ENCODE measurements at places on chromosomes 6 and 20. TPM values are rescaled to one million over a fixed set of nuclear protein-coding genes. Genes with fewer than 3 reads are reported as not detected.

DNA sequence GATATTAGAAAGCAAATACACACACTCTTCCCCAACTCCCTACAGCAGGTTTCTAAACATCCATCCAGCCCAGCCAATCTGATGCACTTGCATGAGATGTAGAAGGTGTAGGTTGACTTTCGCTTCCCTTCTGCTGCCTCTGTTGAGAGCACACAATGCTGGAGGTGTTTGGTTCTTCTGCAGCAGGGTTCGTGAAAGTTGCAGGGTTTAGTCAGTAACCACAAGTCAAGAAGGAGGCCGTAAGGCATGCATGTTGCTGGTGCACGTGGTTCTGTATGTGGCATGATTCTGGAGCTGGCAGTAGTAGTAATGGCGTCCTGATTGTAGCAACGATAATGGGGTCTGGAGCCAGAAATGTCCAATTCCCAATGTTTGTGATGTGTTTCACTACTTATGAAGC, 53.0 kb downstream of the DEK start:
- no peak for DNase-seq

- peak; percentile 47 for DNase-seq
Measured at GRCh38 chr20:2804852-2805688, 4.6 kb upstream of the CPXM1 start.

GRCh38 chr6:145648149-145648548, 87.2 kb downstream of the EPM2A start:
- no peak for DNase-seq

DNA sequence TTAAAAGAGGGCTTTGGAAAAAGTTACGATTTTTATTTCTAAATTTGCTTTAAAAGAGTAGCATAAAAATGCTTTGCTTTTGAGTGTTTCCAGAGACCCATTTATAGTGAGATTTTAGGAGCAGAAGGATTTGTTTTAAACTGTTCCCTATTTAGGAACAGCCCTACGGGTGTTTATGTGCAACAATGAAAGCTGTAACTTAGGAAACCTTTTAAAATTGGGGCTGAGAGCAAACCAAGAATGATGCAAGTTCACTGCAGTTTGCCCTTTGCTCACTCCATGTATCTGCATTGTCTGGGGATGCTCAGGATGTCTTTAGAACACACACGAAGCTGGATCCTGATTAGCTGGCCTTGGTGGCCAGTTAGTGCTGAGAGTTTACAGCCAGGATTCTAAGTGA, 40.9 kb downstream of the GHRH start:
- DNase-seq, result no peak

- DNase-seq, result no peak
Measured at GRCh38 chr20:19492687-19493336, 265.2 kb upstream of the RIN2 start.

GRCh38 chr6:53861518-53861917, 66.7 kb downstream of the LRRC1 start:
- no peak for DNase-seq

GRCh38 chr6:139375226-139376016, 973 bp upstream of the CITED2 start:
- DNase-seq, result peak; percentile 93

DNA sequence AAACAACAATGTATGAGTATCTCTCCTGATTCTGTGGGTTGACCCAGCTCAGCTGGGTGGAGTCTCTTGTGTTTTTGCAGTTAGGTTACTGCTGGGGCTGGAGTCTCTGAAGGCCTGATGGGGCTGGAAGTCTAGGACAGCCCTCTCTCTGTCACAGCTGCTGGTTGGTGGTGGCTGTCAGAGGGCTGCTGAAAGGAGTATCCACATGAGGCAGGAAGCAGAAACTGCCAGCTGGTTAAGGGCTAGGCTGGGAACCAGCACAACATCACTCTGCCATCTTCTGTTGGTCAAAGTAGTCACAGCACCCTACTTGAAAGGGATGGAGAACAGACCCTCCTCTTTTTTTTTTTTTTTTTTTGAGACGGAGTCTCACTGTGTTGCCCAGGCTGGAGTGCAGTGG, 10.0 kb upstream of the PACSIN1 start:
- no peak for DNase-seq

DNA sequence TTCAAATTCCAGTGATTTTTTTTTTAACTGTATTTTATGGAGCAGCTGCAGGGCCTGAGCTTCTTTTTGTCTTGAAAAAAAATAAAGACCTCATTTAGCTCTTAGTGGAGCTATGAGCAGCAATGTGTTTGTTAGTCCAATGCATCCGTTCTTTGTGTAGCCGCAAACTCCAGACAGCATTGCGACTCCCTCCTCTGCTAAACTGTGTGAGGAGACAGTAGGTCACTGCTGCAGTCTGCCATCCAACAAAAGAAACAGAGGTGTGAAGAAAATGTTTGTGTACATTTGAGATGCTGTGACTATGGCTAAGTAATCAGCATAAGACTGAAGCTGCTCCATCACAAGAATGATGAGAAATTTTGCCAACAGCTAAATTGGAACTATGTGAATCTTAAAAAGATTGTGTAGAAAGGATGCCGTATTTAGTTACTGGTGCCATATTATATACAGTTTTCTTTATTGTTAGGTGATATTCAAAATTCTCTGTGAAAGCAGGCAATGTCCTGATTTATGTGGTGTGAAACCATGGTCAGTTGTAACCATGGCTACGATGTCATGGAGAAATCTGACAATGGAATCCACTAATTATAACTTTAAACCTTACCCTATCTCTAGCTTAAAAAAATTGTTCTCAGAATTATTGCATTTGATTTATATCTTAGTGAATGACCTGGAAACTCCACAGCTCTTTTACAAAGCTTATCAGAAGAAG, 428.8 kb upstream of the EPHA7 start:
- DNase-seq, result no peak

- no peak for DNase-seq
Measured at GRCh38 chr20:32128167-32128566, 18.7 kb downstream of the TM9SF4 start.

DNA sequence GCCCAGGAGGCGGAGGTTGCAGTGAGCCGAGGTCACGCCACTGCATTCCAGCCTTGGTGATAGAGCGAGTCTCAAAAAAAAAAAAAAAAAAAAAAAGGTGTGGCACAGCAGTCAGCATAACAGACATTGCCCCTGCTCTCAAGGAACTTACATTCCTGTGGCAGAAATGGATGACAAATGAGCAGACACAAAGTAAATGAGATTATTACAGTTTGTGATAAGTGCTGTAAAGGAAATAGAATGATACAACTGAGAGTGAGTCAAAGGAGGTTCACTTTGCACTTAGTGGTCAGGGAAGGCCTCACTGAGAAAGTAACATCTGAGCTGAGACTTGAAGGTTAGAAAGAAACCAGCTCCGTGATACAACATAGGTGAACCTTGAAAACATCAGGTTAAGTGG, 36.4 kb downstream of the CEP250 start:
- no peak for DNase-seq

DNA sequence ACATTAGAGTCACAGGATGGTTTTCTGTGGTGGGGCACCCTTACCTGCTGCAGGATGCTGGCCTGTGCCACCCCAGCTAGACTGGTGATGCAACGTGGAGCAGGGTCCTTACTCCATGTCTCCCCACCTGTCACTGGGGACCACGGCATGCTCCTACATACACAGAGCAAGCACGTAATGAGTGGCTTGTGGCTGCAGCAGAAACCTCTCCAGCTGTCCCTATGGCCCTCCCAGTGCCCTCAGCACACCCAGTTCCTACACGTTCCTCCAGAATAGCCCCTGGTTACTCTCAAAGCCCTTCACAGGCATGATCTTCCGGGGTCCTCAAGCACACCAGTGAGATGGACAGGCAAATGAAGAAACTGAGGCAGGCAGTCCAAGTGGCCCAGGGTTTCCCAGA, 3.2 kb upstream of the LSM14B start:
- no peak for DNase-seq

GRCh38 chr6:88339761-88340160, 173.6 kb upstream of the CNR1 start:
- no peak for DNase-seq

DNA sequence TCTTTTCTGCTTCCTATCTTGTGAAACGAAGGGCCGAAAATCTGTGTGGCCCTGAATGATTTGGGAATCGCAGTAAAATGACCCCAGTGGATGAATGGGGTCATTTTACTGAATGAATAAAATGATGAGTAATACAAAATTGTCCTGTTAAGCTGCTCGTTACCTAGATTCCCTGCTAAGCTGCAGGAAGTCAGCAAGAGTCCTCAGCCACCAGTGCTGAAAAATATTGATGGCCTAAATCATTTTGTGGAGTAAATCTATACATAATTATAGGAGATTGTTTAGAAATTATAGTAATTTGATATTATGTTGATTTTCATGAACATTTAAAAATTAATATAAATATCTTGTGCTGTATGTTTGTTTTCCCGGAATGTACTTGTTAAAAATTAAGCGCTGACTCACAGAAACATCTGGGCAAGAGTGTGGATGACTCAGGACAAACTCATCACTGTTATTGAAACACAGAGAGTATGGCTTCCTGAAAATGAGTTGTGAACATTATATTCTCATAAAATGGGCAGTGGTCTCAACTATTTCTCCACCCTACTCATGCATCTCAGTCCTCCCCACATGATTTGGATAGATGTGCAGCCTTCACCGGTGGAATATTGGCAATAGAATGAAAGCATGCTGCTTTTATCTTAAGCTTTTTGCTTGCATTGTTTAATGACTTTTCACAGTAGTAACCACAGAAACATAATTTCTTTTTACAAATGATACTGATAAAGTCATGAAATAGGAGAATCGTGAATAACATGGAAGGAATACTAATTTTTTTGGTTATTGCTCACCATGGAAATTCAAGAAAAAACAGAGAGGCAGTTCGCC, 36.2 kb upstream of the RGS17 start:
- no peak for DNase-seq

- DNase-seq, result no peak
Measured at GRCh38 chr6:158164579-158165170, 3.4 kb downstream of the SERAC1 start.

DNA sequence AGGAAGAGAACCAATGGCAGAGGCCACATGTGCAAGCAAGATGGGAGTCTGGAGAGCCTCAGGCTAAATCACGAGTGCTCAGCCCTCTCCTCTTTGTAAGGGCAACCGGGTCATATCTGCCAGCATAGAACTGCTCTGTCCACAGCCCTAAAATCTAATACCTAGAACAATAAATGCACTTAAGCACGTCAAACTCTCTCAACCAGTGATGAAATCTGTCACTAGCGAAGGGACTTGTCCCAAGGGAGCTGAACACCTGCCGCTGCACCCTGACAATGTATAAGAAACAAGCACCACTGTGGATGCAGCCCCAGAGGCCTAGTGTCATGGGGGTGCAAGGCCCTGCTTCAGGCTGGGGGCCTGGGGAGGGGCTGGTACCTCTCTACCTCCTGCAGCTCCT, 82.5 kb downstream of the PRL start:
- DNase-seq, result no peak

DNA sequence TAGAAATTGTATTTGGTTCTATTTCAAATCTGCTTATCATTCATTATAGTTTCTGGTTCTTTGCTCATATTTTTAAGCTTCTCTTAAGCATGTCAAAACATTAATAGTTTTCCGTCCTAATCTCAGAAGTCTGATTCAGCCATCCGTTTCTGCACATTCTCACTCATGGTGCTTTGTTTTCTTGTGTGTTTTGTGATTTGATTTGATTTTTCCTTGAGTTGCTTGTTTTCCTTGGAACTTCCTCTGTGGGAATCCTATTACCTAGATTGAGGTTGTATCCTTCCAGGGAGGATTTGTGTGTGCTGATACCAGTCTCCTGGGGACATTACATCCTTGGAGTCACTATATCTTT, 7.9 kb downstream of the SNX9 start:
- DNase-seq, result no peak

GRCh38 chr6:10886691-10887502, at the start of gene SYCP2L:
Gene SYCP2L (plus strand): TSS chr6:10887052. CDS start chr6:10887127, 75 bp downstream.
- DNase-seq, result peak; percentile 90

SPATA25 gene
- total RNA-seq, result 1.8 TPM

ANKEF1 gene
- 9.7 TPM for total RNA-seq

HUS1B gene
- 0.96 TPM for total RNA-seq

SLC35B3 gene
- total RNA-seq, result 8.4 TPM
